ENCODE measurements at places on chromosomes 13 and 19.
A peak's percentile ranks its signal among the peaks of the same experiment; 100 is the strongest.

DNA sequence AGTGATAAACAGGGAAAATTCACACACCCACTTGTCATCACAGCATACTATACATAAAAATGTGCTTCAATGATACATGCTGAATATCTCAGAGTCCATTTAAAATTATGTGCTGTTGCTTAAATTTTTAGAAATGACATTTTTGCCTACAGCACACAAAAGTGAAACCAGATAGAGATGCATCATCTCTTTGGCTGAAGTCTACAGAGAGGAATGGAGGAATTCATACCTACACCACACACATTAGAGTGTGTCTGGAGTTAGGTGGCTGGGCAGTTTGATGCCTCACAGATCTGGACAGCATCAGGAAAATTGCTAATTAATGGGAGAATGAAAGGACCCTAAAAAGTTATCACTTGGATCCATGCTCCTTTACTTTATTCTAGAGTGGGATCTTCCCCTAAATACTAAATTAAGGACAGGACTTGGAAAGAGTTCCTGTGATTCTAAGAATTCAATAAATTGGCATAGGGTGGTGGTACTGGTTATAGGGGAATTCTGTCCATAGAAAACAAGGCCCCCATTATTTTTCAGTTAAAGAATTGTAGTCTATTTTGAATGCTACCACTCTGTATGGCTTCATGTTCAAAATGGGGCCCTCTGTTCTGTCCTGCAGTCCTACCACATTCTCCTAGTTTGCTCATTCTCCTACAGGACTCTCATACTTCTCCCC lies 41.3 kb downstream of the RCBTB2 start:
- DNase-seq, result no peak

DNA sequence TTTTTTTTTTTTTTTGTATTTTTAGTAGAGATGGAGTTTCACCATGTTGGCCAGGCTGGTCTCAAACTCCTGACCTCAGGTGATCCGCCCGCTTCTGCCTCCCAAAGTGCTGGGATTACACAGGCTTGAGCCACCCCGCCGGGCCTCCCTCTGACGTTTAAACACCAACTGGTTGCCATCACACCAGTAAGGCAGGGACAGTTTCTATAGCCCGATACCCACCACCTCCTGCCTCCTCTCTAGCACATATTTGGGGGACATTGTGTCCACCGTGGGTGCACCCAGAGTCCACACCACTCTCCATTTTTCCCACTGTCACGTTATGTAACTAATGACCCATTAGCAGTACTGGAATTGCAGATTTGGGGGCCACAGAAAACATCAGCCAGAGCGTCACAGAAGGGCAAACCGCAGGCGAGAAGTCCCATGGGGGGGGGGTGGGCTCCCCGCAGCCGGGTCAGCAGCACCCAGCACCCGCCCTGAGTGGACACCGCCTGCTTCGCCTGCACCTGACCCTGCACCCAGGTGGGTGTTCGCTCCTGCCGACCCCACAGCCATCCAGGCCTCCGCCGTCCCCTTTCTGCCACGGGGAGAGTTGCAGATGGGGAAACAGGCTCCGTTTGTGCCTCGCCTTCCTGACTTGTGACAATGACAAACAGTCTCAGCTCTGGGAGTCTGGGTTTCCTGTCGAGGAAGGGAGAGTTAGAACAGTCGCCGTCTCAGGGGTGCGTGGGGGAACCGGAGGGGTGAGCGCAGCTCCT lies 3.6 kb downstream of the ONECUT3 start:
- no peak for DNase-seq

DNA sequence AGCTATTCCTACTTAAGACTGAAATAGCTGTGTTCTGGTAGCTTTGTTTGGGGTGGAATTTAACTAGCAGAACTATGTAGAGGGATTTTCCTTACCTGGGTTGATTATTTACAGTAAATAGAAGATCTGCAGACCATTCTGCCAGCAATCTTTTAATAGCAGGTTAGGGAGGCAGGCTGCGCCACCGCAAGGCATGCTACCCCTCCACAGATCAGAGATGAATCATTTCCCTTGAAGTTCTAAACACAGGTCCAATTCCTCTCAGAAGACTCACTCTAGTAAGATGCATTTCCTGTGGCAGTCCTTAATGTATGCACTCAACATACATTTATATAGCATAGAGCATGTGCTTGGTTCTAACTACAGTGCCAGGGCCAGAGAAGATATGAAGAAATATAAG lies 109.0 kb downstream of the TNFRSF19 start:
- no peak for DNase-seq

DNA sequence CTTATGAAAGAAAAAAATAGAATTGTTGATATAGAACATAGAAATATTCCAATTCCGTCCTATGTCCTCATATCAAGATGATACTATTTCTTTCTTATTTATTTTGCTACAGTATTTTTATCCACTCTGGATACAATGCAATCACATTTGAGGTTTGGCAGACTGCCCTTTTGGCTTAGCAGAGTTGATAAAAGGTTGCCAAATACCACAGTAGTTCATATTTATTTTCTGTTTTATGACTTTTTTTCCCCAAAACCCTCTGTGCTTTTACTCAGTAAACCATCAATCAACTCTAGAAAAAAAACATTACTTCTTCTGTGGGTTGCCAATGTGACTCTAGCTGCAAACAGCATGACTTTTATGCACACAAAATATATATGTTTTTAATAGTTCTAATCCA lies 424.5 kb downstream of the PCDH9 start:
- DNase-seq, result no peak

GRCh38 chr19:27751044-27751391 lies 1461.9 kb downstream of the UQCRFS1 start:
- DNase-seq, result no peak

DNA sequence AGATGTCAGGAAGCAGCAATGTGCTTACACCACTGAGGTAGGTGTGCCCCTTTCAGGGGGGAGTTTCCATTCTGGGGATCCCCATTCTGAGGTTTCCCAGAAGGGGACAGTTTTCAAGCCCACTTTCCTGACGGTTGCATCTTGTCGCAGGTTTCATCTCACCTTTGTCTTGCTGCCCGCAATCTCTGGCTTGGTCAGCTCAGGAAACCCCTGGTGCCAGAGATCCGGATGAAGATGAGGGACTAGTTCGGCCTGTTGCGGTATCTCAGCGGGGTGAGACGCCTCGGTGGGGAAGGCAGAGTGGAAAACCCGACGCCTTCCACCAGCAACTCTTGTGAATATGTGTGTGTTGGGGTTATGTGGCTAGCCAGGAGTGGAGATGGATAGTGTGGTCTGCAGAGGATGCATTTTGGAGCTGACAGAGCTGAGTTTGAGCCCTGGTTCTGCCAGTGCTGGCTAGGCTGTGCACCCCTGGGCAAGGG lies 13.1 kb downstream of the TNFSF9 start:
- no peak for DNase-seq

DNA sequence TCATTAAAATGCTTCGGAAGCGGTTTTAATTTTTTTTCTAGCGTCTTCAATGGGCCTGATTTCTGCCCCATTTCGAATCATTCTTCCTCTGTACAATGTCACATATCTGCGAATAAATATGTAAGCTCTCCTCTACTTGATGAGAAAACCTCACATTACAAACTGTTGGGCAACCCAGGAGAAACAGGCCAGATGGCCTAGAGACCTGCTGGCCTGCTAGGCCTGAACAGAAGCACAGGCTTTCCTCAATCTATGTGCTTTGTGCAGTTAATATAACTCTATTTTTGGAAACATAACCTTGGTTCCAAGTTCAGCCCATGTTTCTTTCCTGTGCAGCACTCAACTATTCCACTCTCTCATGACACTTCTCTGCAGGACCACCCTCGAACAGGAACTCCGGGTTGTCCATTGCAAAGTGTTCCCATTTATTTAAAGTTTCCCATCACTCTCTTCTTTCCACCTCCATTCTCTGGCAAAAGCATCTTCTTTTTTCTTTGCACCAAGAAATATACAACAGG lies 42.0 kb downstream of the DCLK1 start:
- no peak for DNase-seq

GRCh38 chr13:98937911-98938381 lies 39.9 kb downstream of the DOCK9 start:
- DNase-seq, result no peak

GRCh38 chr19:6431891-6432290 lies 1.7 kb downstream of the SLC25A41 start:
- no peak for DNase-seq

GRCh38 chr19:16899566-16900075 lies 10.8 kb downstream of the F2RL3 start:
- DNase-seq, result no peak

DNA sequence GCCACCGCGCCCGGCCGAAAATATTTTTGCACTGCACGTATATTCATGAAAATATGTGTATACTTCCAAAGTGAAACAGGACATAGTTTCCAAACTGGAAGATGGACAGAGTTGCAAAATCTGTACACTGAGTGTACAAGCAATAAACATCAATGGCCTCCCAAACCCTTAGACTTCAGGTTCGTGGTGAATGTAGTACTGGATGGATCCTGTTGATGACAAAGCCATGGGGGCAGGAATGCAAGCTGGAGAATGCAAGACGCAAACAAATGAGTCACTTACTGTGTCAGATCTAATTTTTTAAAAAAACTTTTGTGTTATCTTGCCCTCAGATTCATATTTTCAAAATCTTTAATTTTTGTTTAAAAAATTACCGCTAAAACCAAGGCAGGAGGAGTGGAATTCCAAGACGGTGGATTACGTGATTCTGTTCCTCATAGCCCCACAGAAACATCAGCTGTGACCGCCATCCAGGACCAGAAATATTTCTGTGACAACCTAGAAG lies 12.7 kb upstream of the LILRA2 start:
- no peak for DNase-seq

- DNase-seq, result no peak
Observed at GRCh38 chr13:31970231-31970930, 61.2 kb upstream of the FRY start.

GRCh38 chr19:16327911-16328823 lies 3.5 kb downstream of the KLF2 start:
- DNase-seq, result peak; percentile 54

DNA sequence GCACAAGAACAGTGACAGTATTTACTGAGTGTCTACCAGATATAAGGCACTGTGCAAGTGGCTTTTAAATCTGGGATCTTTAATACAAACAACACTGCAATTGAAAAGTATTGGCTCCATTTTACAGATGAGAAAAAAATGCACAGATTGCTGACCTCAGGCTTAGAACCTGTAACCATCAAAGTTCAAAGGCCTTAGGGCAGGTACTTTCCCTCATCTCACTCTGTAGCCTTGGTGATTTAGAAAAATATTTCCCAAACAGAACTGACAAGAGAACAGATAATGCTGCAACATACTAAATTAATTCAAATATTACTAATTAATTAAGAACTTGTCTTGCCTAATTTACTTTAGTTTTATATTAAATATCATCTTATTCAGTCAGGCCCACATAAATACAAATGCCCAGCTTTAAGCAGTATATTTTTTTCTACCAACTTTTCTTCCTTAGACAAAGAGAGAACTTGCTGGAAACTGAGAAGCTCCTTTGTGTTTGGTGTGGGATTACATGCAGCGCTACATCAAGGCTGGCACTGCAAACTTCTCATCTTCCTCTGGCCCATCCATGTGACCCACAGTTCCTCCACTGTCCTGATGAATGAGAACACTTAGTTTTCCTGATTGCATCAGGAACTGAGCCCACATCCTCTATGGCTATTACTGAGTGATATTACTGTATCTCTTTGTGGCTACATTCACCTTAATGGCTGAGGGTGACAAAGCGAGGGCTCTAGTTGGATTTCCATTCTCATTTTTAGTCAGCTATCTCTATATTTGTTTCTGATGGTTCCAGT lies 302.1 kb downstream of the ENOX1 start:
- no peak for DNase-seq

GRCh38 chr19:2123682-2124387 lies 27.1 kb downstream of the IZUMO4 start:
- no peak for DNase-seq

GRCh38 chr19:16829822-16830289 lies 658 bp downstream of the SIN3B start:
- DNase-seq, result no peak

DNA sequence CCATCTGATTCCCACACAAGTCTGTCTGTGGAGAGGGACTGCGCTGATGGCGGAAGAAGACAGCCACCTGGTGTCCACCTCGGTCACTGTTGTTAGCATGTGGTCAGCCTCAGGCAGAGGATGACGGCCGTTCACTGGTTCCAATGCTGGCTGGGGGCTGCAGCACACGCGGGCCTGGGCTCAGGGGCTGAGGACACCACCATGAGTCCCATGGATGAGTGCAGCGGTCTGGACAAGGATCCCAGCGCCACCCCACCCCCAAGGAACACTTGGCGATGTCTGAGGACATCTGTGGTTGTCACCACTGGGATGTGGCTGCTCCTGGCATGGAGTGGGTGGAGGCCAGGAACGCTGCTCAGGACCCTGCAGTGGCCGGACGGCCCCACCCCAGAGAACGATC lies 10.9 kb downstream of the DPP9 start:
- no peak for DNase-seq

GRCh38 chr13:21703846-21704245 lies 33.0 kb downstream of the FGF9 start:
- no peak for DNase-seq

- peak; percentile 98 for DNase-seq
Observed at GRCh38 chr19:12333162-12334159, at the start of gene ZNF563. ZNF563 (minus strand) TSS chr19:12333633; CDS start chr19:12333482, 151 bp downstream.

GRCh38 chr19:16771618-16772017 lies 52.0 kb downstream of the NWD1 start:
- peak; percentile 63 for DNase-seq

- DNase-seq, result no peak
Observed at GRCh38 chr13:73913079-73913740, 221.0 kb downstream of the KLF12 start.

- no peak for DNase-seq
Observed at GRCh38 chr13:73961181-73961580, 173.0 kb downstream of the KLF12 start.

DNA sequence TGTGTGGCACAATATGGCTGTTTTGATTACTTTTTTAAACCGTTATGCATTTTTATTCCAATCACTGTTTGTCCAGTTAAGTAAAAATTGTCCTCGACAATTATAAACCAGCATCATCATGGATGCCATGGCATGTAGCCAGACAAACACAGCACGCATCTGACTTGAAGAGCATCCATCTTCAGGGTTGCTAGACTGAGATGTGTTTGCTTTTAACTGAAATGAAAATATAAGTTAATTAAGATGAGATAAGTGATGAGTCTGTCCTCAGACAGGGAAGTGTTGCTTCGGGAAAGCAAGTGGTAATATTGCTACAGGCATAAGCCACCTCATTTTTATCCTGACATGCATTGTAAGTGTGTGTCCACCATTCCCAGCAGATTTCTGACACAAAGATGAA lies 92.8 kb upstream of the TPP2 start:
- no peak for DNase-seq

DNA sequence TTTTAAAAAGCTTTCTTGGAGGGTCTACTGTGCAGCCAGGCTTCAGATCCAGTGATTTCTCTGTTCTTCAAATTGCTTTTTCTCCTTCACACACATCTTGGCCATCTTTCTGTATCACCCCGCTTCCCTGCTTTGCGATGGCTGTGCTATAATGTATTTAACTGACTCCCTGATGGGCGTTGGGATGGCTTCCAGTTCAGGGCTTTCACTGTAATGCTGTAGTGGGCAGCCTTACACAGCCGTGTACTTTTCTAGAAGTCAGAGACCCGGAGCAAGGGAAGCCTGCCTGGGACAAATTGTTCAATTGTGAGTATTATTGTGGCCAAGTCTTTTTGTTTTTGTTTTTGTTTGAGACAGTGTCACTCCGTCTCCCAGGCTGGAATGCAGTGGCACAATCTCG lies 19.4 kb upstream of the PAK4 start:
- no peak for DNase-seq

Measured in CD4-positive, alpha-beta T cell treated with Interleukin-6 at 100 ng/mL for 8 hours (primary cell).